ENCODE measurements at places on chromosomes 3 and 15. TPM values are rescaled to one million over a fixed set of nuclear protein-coding genes. Genes with fewer than 3 reads are reported as not detected.

Gene CKMT1A
- total RNA-seq: not detected

Gene ADAMTS7
- total RNA-seq: not detected

Gene NLGN1
- not detected for total RNA-seq

Gene SLC27A2
- 0.75 TPM for total RNA-seq

Gene HESX1
- total RNA-seq: not detected

Gene TGM4
- not detected for total RNA-seq

Gene GASK1A
- not detected for total RNA-seq

Gene XXYLT1
- 4.4 TPM for total RNA-seq

Gene NTRK3
- total RNA-seq: not detected

Gene SLC6A11
- total RNA-seq: not detected

Gene GP9
- total RNA-seq: not detected

Gene KLF15
- total RNA-seq: 0.72 TPM

Gene MUC4
- total RNA-seq: not detected

Gene CHCHD4
- total RNA-seq: 7.5 TPM

Gene SPINT1
- 3.8 TPM for total RNA-seq

Gene PPM1L
- 5.1 TPM for total RNA-seq

Gene BDH1
- total RNA-seq: 61.1 TPM

Gene BFSP2
- total RNA-seq: not detected

Gene FSTL1
- 0.47 TPM for total RNA-seq

Gene CPLX3
- not detected for total RNA-seq

Gene AHSG
- not detected for total RNA-seq

Gene NANOGP8
- total RNA-seq: not detected
